Stimulated activated CD8-positive, alpha-beta memory T cell treated with anti-CD3 and anti-CD28 coated beads, Interleukin-4, amount 100 ng/mL, for 4 hours (primary cell): ENCODE measurements at places on chromosomes 3 and 15.

GRCh38 chr3:51500632-51501131 is 867 bp upstream of the DCAF1 start:
- no peak for DNase-seq

DNA sequence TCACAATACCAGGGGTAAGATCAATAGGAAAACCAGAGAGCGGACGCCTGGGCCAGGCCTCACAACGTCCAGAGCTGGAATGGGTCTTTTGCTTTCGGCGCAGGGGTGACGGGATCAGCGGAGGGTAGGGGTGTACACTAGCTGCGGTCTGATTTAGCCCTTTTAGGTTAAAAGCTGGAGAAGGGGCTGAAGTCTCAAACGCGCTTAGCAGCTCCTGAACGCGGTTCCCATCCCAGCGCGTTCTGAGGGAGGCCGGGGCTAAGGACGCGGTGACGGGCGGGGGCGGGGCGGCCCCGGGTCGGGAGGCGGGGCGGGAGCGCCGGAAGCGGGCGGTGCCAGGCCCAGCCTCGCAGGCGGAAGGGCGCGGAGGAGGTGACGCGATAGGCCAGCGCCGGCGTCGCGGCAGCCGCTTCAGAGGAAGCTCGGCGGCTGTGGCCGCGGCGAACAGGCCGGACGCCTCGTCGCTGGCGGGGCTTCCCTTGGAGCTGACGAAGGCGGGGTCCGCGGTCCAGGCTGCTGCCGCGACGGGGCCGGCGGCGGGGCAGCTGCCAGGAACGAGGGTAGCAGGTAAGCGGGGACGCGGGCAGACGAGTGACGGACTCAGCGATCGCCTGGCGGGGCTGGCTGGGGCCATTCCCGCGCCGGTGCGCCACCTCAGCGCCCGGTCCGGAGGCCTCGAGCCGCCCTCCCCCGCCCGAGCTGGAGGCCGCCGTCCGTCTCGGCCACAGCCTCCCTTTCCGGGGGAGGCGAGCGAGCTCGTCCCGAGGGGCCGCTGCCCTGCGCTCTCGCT is at the start of gene SENP5:
TSS of gene SENP5 (plus strand) at position 414 of the 790 bp plus-strand sequence. CDS start 17,262 bp downstream, outside the sequence.
- DNase-seq: peak; percentile 77

- no peak for DNase-seq
These were observed 149.3 kb upstream of the MEF2A start for GRCh38 chr15:99416191-99417188.

DNA sequence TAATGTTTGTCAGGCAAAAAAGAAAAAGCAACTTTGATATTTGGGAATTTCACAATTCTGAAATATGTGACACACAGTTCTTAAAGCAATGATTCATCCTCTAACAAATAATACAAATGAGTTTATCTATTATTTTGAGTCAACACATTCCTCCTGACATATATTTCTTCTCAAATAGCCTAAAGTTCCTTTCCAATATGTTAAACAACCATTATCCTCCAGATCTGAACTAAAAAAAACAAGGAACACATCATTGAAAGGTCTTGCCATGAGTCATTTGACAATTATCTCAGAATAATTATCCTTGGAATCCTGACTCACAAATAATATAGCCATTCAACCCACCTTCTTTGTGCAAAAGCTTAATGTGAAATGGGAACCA is 208.7 kb upstream of the CDIN1 start:
- no peak for DNase-seq

DNA sequence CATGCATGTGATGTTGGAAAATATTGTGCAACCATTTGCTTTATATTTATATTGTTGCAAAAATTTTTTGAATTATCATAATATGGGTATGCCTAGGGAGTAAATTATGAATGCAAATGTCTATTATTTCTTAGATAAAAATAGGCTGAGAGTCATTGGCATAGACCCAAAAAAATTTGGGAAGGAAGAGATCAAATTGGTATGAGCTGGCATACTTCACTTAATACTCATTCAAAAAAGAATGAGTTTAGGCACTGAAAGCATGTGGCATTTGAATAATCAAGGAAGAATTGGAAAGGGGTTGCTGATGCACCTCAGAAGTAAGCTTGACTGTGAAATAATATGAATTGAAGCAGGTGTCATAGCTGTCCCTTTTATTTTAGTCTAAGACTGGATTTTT is 764.0 kb upstream of the DPPA4 start:
- DNase-seq: no peak

GRCh38 chr3:125212509-125213363 is at the start of gene SLC12A8:
TSS of gene SLC12A8 (minus strand) at chr3:125212748. CDS start at chr3:125211349, 1,399 bp downstream.
- no peak for DNase-seq

DNA sequence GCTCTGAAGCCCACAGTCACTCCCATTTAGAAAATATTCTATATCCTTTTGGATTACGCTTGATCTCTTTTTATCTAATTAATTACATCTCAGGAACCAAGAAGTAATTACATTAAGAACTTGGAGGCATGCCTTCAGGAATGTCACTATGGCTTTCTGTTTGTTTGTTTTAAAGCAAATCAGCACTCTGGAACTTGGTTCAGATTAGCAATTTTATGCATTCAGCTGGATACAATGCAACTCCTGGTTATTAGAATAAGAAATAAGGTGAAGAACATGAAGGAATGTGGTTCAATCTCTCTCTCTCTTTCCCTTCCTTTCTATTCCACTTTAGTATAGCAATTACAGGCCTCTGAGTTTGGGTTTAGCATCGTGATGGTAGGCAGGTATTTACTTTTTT is 235.8 kb downstream of the FHIT start:
- no peak for DNase-seq

GRCh38 chr3:17154221-17154620 is 269.5 kb downstream of the PLCL2 start:
- no peak for DNase-seq

DNA sequence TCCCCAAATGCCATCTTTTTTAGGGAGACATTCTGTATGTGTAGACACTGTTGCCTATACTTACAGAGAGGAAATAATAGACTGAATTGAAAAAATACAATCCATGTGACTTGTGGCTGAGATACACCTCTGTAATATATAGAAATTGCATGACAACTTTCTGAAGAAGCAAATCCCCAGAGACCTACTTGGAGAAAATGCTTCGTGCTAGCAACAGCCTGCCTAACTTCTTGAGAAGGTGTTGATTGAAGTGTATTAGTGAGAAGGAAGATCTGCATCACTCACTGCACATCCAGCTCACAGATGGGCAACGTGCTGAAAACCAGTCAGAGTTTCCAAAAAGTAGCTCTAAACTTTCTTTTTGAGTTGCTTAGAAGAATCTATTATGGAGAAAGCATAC is 404.1 kb downstream of the EPHB1 start:
- DNase-seq: no peak

GRCh38 chr3:138451595-138452162 is 17.3 kb downstream of the ESYT3 start:
- no peak for DNase-seq

DNA sequence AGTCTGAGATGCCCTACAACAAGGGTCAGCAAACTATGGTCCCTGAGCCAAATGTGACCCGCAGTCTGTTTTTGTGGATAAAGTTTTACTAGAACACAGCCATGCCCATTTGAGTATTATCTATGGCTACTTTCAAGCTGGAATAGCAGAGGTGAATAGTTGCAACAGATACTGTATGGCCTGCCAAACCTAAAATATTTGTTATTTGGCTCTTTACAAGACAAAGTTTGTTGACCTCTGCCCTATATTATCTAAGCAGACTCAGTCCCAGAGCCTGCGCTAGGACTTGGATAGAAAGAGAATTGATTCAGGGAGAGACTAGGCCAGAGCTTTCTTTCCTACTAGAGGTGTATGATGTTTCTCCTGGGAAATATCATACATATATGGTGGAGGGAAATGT is 81.7 kb upstream of the NMNAT3 start:
- no peak for DNase-seq

DNA sequence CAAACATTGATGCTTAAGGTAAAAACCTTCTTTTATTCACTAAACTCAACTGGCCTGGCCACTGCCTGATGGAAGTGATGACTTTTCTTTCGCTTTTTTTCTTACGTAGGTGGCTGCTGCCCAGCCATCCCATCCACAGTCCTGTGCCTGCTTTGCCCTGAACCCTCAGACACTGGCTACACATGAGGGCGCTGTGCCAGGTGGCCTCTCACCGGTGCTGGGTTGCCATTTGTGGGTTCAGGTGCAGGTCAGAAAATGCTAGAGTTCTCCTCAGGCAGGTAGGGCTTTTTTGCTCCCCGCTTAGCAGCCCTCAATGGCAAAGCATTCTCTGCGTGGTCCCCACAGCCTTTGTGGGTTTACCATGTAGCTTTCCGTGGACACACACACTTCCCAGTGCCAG is 88.3 kb upstream of the PRR23E start:
- no peak for DNase-seq

DNA sequence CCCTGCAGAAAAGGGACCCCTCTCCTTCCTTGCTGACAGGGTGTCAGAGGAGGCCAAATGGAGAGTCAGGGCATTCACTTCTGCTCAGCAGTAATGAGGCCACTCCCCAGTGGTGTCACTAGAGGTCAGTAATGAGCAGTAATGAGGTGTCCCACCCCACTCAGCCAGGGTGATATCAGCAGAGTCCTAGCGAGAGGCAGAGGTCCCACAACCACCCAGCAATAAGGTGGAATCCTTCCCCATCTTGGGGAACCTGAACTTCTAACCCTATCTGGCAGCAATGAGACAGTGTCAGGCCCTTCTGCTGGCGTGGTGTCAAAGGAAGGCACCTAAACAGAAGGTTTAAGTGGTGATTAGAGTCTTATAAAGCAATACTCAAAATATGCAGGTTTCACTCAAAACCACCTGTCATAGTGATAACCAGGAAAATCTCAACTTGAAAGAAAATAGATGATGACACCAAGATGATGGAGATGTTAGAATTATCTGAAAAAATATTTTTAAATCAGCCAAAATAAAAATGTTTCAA is 12.9 kb downstream of the OCA2 start:
- peak; percentile 26 for DNase-seq

GRCh38 chr3:194124193-194124592 is 11.8 kb upstream of the HES1 start:
- no peak for DNase-seq

- no peak for DNase-seq
These were observed 81.5 kb downstream of the SLC25A26 start for GRCh38 chr3:66302288-66302687.

GRCh38 chr3:166405465-166405864 is 568.2 kb upstream of the BCHE start:
- DNase-seq: no peak

GRCh38 chr3:12303534-12303933 is 14.7 kb downstream of the PPARG start:
- no peak for DNase-seq

GRCh38 chr15:31326156-31326874 is at the start of gene KLF13:
TSS of gene KLF13 (plus strand) at chr15:31326835. CDS start at chr15:31327213, 378 bp downstream.
- DNase-seq: peak; percentile 99

DNA sequence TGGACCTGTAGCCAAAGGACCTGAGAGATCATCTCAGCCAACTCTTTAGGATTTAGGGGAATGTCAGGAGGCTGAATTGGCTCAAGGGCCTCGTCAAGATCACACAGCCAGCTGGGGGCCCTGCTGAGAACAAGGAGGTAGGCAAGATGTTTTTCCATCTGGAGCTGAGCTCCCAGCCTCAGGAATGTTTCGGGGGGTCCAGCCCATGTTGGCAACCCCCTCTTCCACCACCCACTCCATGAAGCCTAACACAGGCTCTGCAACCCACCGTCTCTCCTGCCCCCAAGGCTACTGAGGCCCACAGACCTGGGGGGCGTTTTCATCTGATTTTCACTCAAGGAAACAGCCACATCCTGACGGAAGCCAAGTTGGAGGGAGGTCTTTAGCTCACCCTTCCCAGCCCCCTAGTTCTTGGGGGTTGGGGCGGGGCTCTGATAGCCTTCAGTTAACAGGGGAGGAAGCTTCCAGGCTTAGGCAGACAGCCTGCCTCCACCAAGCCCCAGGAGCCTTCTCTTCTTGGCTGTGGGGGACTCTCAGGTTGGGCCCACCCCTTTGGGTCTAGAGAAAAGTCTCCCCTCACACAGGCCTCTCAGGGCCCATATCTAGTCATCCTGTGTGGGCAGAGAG is 48.8 kb downstream of the EPHB3 start:
- no peak for DNase-seq

- DNase-seq: no peak
These were observed 95.3 kb downstream of the TMCO5A start for GRCh38 chr15:38029736-38030135.

GRCh38 chr3:36763850-36764703 is at the start of gene DCLK3:
TSS of gene DCLK3 (minus strand) at chr3:36764553. CDS start at chr3:36764263, 290 bp downstream.
- no peak for DNase-seq

- DNase-seq: no peak
These were observed 59.5 kb downstream of the SNRK start for GRCh38 chr3:43345877-43346276.

DNA sequence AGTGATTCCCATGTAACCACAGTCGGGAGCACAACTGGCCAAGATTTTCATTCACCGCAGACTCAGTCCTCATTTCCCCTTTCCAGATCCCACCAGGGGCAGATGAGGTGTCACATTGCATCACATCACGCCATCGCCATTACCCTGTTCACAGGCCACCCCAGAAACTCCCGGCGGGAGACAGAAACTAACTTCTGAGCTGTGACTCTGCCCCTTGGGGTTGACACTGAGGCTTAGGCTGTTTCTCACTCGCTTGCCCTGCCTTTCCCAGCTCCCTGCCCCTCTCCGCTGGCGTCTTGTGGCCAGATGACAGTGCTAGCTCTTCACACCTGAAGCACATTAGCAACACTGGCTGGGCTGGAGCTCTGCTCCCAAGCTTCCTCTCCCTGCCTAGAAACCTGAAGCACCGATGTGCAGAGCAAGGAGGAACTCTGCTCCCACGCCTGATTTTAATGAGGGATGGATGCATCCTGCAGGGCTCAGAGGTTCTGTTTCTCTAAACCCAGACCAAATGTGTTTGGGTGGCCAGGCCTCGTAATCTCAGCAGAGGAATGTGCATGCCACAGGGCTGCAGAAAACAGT is 88.8 kb upstream of the CTDSPL start:
- no peak for DNase-seq

DNA sequence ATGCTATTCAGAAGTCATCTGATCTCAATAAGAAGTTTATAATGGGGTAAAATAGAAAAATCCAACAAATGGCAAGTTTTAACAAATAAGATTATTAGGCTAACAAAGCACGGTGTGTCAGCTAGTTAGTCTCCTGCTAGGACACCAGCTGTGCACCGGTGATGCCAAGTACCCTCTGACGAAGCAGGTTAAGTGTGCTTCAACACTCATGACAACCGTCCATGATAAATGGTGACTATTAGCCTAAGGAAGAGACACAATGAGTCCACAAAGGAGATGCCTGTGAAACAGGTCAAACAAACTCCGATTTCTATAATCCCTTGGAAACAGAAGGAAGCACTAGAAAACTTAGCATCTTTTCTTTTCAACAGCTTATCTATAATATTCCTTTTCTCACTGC is 36.5 kb downstream of the ATP13A3 start:
- no peak for DNase-seq

DNA sequence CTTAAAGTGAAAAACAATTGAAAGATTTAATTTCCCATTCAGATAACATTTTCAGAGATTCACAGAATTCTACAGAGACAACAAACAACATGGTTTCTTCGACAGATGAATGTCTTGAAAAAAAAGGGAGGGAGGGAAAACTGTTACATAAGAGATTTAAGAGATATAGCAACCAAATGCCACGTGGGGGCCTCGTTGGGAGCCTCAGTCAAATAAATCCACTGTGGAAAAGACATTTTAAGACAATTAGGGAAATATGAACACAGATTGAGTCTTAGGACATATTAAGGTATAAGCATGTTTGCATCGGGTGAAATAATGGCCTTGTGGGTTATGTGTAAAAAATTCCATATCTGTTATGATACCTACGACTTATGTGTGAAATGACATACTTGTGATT is 5.0 kb upstream of the PRRT3 start:
- DNase-seq: no peak
